ENCODE measurements at places on chromosomes 12 and 14.
A peak's percentile ranks its signal among the peaks of the same experiment; 100 is the strongest.

DNA sequence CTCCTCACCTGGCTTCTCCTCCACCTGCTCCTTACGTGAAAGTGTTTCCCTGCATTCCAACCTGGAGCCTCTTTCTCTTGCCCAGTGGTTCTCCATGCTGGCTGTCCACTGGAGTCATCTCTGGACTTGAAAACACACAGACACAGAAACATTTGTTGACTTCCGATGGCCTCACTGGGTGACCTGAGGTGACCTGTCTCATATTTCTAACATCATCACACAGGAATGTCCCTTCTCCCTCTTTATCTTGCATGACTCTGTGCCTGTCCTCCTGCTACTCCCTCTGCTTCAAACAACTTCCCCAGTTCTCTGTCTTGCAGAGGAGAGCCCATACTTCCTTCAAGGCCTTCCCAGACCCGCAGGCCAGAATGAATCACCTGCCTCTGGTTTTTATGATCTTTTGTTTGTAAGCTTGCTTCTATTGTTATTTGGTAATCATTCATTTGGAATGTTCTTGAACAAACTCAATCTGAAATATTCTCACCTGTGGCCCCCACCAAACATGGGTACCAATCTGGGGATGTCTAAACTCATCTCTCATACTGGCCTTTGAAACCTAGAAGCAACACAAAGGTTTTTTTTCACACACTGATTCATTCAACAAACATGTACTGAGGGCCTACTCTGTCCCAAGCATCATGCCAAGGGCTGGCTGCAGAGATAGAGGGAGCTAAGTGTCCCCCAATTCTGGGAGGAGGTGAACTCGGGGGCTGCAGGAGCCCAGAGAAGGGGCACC lies 9.7 kb upstream of the RIN3 start:
- no peak for DNase-seq

- no peak for DNase-seq
These were observed 379.6 kb downstream of the LRIG3 start for GRCh38 chr12:58540480-58541299.

GRCh38 chr14:92384461-92385133 lies 61.6 kb downstream of the SLC24A4 start:
- no peak for DNase-seq

- DNase-seq = peak; percentile 66
These were observed 140.5 kb downstream of the PRKCH start for GRCh38 chr14:61461808-61462275.

DNA sequence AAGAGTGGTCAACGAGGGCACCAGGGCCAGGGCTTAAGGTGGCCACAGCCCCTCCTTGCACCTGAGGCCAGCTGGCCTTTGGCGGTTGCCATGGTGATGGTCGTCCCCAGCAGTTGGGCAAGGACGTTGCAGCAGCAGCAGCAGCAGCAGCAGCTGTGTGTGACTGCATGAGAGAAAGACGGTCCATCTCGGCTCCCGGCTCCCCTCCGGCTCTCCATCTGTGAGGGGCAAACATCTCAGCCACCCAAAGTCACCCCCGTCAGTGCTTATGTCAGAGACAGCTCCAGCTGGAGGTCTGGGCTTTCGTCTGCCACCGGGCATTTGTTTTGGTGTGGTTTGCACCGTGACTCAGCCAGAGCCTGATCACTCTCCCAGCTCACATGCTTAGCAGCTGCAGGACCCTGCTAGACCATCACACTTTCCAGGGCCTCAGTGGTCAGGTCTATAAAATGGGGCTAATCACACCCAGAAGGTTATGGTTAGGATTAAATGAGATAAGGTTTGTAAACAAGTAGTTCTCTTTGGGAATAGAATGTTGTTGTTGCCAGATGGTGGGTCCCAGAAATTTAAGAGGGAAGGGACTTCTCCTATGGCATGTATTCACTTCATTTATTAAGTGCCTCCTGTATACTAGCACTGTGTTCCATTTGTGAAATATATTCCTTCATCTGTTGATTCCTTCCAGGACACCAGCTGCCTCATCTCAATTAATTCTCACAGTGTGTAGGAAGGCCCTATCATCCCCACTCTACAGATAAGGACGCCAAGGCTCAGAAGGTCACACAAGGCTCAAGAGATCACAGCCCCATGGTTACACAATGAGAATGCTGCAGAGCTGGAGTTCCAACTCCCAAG lies 212.6 kb upstream of the LHX5 start:
- DNase-seq = no peak

DNA sequence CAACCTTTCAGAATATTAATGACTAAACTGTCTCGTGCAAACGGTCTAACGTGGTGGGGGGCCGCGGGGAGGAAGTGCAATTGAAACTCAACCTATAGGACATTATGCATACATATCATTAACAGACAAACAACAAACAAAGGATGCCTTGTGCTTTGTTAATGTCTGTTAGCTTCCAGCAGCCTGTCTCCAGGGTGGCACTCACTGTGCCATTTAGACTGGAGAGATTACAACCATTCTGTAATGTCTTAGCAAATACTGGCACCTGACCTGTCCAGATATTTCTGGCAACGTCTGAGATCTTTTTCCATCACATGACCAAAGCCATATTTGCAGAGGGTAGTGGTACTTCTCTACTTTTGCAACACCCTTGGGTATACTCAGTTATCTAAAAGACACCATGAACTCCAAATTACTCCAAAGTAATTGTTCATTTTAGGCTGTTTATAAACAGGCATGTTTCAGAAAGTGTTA lies 11.6 kb downstream of the BHLHE41 start:
- DNase-seq = no peak

- DNase-seq = no peak
These were observed 57.6 kb downstream of the C12orf56 start for GRCh38 chr12:64332938-64333337.

GRCh38 chr12:104941454-104941853 lies 16.6 kb downstream of the SLC41A2 start:
- no peak for DNase-seq

DNA sequence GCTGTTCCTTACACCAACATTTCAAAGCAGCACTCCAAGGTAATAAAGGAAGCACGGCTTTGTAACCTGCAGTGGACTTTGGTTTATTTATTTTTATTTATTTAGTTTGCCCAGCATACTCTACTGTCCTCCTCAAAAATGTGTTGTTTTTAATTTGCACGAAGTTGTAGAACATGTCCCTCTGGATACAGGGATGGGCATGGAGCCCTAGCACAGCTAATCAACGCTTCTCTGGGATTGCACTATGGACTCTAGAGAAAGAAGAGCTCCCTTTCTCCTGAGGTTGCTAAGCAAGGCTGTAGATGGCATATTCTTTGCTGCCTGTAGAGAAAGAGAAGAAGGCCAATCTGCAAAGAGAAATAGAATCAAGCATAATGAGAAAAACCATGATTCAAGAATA lies 5.9 kb upstream of the ANAPC5 start:
- DNase-seq = no peak

GRCh38 chr12:57096099-57096572 lies 7.2 kb downstream of the NAB2 start:
- no peak for DNase-seq

- no peak for DNase-seq
These were observed 69.0 kb downstream of the DIO3 start for GRCh38 chr14:101630056-101630965.

- DNase-seq = no peak
These were observed 182.9 kb downstream of the TTC6 start for GRCh38 chr14:37778135-37778943.

Measured in immature natural killer cell (primary cell).